ENCODE measurements at places on chromosomes 3 and 15.

- DNase-seq, result no peak
These were observed 131.6 kb downstream of the NLGN1 start for GRCh38 chr3:173529062-173529711.

DNA sequence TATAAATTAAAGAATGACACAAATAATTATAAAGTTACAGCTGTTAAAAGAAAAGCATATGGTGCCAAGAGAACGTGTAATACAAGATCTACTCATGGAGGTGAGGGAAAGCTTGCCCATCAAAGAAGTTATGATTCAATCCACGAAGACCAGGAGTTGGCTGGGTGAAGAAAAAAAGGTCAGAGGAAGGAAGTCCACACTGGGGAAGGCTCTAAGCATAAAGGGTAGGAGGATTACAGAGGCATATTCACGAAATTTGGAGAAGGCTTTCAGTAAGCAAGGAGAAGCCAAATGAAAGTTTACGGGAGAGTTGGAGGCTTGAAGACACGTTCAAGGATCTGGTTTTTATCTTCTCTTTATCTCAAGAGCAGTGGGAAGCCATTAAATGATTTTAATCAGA lies 1.8 kb upstream of the TGFBR2 start:
- no peak for DNase-seq

- DNase-seq, result no peak
These were observed 69.3 kb downstream of the TNFAIP8L3 start for GRCh38 chr15:51025454-51025846.

- DNase-seq, result no peak
These were observed 1.6 kb upstream of the SEC61A1 start for GRCh38 chr3:128050597-128050996.

DNA sequence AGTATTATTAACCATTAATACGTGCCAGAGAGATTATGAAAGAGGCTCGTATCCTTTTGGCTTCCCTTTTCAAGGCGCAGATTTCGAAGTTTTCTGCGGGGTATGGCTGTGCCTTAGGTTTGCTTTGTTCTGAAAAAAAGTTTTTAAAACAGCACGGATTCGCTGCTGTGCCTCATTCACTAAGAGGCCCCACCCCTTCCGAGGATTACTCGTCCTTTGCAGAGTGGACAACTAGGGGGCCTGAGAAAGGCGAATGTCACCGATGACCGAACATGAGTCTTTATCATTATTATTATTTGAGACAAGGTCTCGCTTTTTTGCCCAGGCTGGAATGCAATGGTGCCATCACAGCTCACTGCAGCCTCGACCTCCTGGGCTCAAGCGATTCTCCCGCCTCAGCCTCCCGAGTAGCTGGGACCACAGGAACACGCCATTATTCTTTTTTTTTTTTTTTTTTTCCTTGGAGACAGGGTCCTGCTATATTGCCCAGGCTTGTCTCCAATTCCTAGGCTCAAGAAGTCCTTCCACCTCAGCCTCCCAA lies 684 bp upstream of the RPS27L start:
- DNase-seq, result no peak

DNA sequence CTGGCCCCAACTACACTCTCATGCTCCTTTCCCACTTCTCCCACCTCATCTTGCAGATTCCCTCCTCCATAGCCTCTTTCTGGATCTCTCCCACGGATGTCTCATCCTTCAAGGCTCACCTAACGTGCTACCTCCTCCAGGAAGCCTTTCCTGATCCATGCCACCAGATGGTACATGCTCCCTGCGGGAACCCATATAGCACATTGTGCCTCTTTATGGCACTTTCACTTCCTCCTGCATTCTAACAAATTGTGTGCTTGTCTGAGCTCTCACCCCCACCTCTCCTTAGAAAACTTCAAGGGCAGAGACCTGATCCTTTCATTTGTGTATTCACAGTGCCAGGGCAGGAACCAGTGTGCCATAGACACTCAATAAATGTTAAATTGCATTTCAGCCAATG lies 63.0 kb downstream of the HES1 start:
- no peak for DNase-seq

DNA sequence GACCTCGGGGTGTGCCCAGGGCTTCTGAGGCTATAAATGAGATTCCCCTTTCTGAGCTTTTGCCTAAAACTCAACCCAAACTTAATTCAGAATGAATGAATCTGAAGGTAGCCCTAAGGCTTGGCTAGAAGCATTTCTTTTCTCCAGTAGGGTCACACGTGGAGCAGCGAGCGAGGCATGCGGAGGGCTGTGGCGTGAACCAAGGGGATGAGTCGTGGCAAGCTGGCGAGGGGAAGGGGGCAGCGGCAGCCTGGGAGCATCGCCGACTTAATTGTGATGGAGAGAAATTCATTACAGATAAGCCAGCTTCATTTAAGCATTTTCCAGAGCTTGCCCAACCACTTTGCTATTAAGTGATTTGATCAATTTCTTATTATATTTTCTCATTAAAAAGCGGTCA lies 79.9 kb downstream of the CHSY1 start:
- DNase-seq, result no peak

GRCh38 chr15:57570340-57570739 lies 21.4 kb upstream of the MYZAP start:
- no peak for DNase-seq

DNA sequence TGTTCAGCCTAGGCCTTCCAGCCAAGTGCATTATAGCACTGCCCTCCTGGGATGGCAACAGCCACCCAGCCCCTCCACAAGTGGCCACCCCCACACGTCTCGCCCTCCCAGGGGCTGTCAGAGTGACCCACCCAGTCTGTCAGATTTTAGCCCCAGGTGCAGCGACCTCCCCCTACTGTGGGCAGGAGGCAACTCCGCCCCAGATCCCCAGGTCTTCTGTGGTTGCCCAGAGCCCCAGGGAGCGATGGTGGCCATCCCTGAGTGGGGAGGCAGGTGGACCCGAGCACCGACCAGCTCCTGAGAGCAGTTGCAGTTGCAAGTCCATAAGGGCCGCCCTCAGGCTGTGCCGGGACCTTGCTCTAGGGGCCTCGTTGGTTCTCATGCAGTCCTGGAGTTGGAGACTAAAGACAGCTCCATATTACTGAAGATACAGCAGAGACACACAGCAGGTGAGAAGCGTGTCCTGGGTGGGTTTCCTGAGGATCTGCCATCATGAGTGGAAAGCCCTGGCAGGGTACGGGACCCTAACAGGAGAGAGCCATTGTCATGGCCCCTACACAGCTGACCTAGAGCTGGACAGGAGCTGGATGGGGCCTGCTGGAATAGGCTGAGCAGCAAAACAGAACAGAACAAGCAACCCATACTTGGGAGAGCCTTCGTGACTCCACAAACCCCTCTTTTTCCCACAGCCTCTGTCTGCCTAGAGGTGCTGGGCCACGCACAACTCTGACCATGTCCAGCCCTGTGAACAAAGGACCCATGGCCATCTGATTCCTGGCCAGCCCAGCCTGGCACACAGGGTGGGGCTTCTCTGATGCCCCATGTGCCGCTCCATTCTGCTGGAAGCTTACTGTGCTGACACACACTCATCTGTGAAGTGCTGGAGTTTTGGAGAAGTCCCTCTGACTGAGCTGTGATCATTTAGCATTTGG lies 110.3 kb upstream of the ALDH1A3 start:
- DNase-seq, result no peak

DNA sequence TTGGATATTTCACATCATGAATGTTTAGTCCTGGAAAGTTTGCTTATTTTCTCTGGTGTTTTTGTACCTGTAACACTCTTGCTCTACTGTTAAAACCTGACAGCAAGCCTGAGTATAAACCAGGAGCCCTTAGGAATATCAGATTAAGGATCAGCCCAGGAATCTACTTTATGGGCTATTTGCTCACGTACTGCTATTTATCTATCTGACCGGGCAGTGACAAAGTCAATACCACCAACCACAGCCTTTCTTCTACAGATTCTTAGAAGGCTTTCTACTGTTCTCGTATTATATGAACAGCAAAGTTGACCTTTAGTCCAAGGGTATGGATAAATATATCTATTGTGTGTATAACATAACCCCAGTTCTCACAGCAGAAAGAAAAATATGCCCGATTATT lies 521.2 kb downstream of the RBMS3 start:
- DNase-seq, result no peak

GRCh38 chr3:197266331-197266730 lies 32.1 kb downstream of the DLG1 start:
- no peak for DNase-seq

DNA sequence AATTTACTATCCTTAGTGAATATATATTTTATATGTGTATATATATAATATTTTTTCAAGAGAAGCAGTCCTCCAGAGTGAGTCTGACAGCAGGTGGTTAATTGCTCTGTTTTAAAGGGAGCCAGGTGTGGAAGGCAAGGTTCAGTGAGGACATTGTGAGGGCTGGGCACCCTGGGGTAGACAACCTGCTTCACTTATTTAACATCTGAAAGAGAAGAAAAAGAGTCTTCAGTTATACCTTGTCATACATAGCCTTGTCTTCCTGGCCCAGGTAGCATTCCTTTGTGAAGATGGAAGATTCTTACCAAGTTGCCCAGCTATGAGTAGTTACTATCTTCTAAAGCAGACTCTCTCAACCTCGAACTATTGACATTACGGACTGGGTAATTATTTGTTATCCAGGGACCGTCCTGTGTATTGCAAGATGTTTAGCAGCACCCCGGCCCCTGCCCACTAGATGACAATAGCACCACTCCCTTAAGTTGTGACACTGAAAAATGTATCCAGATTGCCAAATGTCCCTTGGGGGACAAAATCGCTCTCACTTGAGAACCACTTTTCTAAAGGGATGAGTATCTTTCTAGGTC lies 336.0 kb upstream of the TRIM42 start:
- DNase-seq, result no peak

GRCh38 chr15:60949039-60949977 lies 279.8 kb downstream of the RORA start:
- no peak for DNase-seq

GRCh38 chr3:12024959-12025570 lies 20.9 kb downstream of the SYN2 start:
- no peak for DNase-seq

All from stimulated activated CD4-positive, alpha-beta T cell treated with anti-CD3 and anti-CD28 coated beads, TNF-alpha, amount 100 ng/mL, for 1 hour (primary cell).